ENCODE measurements at places on chromosomes 6 and 20.

GRCh38 chr20:2767768-2768631 lies 32.4 kb downstream of the CPXM1 start:
- no peak for DNase-seq

DNA sequence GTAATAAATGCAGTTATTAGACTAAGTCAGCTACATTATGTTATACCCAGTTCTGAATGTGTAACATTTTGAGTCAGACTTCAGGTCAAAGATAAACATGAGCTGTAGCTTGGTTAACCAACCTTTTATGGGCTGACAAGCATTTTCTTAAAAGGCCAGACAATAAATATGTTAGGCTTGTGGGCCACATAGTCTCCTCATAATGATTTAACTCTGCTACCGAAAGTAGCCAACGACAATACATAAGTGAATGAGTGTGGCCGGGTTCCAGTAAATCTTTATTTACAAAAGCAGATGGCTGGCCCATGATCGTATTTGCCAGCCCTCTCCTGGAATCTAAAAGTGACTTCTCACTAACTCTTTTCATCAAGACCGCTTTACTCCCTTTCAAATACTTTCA lies 49.9 kb downstream of the ATG5 start:
- no peak for DNase-seq

- DNase-seq: no peak
These were observed 37.9 kb downstream of the TAF4 start for GRCh38 chr20:62027698-62028321.

GRCh38 chr20:46573788-46574584 lies 23.5 kb upstream of the OCSTAMP start:
- no peak for DNase-seq

- DNase-seq: no peak
These were observed 60.6 kb upstream of the E2F3 start for GRCh38 chr6:20341096-20341495.

DNA sequence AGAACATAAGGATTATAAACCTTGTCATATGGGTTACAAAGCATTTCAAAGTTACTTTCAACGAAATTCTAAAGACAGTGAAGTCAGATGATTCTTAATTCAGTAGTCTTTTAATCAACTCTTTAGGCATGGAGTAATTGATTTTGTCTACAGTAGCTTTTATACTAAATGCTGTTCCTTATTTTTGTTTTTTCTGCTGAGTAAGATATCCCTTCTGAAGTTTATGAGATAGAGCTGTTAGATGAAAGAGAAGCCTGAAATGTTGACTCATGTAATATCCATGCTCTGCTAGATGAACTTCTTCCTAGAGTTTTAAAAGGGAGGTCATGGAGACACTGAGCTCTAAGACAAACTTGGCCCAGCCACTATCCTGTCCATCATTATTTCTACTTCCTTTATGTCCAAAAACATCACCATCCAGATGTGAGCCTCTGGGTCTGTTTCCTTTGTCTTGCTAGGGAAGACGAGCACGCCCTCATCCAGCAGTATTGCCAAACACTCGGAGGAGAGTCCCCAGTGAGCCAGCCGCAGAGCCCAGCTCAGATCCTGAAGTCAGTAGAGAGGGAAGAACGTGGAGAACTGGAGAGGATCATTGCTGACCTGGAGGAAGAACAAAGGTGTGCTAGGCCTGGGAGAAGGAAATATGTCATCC lies 550.3 kb downstream of the UTRN start:
- no peak for DNase-seq

DNA sequence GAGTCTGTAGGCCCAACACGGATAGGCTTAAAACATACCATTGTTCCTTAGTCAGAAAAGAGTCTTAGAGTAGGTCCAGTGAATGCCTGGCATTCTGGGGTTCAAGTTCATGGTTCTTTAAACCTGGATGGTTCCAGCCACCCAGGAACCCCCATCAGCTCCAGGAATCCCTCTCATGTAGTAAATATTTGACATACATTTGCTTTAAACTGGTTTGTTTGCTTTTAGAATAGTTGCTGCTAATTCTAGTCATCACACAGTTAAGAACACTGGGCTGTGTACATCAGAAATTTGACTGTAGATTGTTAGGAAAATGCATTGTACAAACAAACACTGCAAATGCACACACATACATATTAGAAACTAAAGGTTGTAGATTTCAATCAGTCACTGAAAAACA lies 30.6 kb upstream of the PBOV1 start:
- DNase-seq: no peak

GRCh38 chr20:33408716-33409654 lies 7.7 kb upstream of the CDK5RAP1 start:
- no peak for DNase-seq

DNA sequence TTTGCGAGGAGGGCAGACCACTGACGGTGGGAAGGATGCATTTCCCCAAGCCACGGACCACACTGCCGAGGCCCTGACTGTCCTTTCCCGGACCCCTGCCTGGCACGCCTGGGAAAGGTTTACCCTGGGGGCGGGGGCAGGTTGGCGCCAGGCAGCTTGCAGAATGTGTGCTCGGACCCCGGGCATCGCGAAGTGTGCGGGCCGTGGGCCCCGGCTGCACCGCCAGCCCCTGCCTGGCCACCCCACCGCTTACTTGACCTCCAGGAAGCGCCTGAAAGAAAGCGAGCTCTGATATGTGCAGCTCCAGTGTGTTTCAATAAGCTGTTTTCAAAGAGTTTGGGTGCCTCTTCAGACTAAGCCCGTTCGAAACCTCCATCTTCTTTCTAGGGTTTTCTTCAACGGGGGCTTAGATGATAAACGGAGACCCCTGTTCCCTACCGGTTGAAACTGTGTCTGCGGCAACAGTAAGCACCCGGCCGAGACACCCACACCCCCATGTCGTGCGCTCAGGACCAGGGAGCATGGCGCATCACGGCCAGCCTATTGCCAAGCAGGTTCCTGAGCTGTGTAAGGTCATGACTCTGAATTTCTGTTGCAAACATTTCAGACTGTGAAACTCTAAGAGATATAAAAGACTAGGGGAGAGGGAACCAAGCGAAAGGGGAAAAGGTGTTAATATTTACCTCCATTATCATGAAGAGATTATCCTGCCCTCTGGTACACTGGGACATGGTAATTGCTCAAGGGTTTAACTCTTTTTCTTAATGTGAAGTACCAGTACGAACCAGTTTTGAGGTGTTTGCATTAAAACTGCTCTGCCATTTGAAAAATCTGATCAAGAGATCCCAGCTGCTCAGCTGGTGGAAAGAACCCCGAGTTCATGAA lies 231.2 kb upstream of the FOXQ1 start:
- no peak for DNase-seq

DNA sequence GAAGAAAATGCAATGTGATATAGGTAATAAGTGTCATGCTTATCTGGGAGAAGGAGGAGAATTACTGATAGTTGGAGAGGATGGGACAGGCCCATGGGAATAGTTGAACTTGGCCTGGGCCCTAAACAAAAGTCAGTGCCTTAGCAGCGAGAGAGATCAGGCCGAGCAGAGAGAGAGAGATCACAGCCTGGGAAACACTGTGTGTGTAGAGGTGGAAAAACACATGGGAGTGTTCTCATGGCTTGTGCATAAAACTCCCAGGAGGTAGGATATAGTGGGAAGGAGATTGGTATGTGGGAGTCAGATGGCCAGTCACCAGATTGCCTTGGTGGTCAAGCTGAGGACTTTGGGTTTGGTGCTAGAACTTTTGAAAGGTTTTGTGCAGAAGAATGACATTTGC lies 47.6 kb downstream of the FIG4 start:
- DNase-seq: no peak

DNA sequence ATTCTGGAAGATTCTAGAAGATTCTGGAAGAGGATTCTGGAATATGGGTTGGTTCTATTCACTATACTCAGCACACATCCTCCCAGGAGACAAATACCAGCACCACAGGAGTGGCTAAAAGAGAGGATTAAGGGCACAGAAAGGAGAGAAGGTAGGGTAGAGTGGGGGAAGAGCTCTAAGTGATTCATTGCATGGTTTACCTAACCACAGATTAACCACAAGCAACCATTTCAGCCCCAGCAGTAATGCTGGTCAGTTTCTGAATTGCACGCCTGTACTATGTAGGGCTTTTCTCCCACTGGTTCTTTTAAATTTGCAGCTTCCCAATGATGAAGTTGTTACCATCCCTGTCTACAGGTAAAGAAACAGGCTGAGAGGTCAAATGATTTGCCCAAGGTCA lies 192.7 kb upstream of the PMEPA1 start:
- peak; percentile 4 for DNase-seq

DNA sequence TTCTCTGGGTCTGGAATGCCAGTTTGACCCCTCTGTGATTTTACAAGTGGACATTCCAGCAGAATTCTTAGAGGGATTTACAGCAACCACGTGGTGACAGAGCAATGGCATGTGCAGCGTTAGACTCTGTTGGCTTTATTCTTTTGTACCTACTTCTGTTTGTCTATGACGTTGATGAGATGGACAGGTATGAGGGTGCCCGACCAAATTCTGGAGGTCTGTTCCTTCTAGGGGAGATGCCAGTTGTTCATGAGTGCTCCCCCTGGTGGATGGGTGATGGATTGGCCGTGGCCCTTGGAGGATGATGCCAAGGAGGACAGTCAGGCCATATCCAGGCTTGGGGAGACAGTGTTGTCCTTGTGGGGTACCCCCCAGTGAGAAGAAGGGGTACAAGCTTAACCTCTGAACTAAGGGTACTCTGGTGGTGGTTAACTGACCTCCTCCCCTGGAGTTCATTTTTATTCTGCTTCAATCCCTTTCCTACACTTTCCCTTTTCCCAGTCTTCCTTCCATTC lies 198.6 kb downstream of the DTNBP1 start:
- DNase-seq: peak; percentile 11

- no peak for DNase-seq
These were observed 1714.5 kb downstream of the GRIK2 start for GRCh38 chr6:103107985-103108384.

- no peak for DNase-seq
These were observed 122.3 kb upstream of the PMEPA1 start for GRCh38 chr20:57831993-57832585.

DNA sequence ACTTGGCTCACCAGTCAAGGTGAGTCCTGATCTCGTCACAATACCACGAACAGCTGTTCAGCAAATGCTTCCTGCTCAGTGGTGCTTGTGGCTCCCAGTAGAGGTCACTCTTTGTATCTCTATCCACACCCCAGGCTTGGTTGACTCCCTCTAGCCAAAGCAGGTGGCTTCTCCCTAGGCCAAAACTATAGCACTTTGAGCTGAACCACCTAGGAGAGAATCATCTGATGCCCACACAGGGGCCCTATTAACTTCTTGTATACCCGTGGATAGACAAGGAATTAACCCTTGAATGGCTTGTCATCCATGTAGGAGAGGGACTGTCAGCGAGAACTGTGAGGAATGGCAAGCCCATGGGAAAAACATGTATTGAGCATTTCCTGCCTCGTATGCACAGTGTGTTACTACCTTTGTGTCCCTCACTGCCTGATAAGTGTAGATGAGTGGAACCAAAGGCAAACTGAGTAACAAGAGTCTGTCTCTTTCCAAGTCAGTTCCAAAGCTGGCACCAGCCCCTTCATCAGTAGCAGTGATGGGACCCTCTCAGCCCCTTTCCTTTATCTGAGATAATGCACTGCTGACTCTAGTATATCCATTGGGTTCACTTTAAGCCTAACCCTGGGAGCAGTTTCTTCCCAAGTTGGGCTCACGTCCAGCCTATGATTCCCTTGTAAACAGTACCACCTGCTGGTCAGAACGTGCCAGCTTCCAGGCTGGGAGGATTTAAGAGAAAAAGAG lies 42.5 kb downstream of the EIF2S2 start:
- DNase-seq: peak; percentile 22

DNA sequence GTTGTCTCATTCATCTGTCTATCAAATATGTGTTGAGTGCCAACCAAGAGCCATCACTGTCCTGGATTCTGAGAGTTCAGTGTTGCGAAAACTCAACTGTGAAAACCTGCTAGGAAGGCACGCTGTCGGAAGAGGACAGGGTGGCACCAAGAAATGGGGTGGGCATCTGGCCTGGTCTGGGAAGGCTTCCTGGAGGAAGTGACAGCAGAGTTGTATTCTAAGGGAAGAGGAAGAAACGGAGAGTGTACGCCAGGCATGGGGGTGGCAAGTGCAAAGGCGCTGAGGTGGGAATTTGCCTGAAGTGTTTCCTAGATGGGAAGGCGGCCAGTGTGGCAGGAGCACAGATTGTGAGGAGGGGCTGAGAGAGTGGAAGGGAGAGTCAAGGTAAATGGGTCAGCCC lies 91.2 kb downstream of the ANKRD60 start:
- no peak for DNase-seq

- DNase-seq: no peak
These were observed 130.4 kb downstream of the OLIG3 start for GRCh38 chr6:137363805-137364138.

GRCh38 chr20:50218987-50219435 lies 28.4 kb downstream of the CEBPB start:
- no peak for DNase-seq

DNA sequence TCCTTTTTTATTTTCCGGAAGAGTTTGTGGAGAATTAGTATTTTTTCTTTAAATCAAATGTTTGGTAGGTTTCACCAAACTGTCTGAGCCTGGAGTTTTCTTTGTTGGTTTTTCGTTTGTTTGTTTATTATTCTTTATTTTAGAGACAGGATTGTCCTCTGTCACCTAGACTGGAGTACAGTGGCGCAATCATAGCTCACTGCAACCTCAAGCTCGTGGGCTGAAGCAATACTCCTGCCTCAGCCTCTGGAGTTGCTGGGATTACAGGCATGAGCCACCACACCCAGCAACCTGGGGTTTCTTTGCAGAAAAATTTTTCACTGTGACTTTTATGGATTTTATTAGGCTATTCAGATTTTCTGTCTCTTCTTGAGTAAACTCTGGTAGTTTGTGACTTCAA lies 120.2 kb upstream of the LOC128125822 start:
- no peak for DNase-seq

GRCh38 chr6:112665815-112666214 lies 318.7 kb downstream of the RFPL4B start:
- no peak for DNase-seq

DNA sequence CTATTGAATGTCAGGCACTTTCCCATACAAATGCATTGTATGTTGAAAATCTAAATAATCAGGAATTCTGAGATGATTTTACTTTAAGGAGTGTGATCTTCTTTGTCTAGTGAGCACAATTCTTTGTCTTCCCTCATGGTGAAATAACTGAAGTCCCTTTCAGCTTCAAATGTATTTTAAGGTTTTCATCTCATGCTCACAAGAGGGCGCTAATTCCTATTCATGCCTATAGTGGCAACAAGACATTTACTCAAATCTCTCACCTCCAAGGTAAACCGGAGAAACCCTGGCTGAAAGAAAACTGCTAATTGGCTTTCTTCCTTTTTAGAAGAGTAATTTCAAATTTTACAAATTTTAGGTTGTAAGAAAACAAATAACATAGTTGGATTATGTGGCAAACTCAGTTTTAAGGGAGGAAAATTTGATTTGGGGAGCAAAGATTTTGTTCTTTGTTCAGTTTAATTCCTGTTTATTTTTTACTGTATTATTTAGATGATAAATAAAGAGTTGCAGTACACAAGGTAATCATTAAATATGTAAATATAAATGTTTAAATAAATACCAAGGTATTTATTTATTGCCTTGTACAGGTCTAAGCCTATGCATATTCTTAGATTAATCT lies 69.1 kb downstream of the SLC35F1 start:
- no peak for DNase-seq

All from GM18507 (cell line).